ENCODE measurements at places on chromosomes 5 and 9.

DNA sequence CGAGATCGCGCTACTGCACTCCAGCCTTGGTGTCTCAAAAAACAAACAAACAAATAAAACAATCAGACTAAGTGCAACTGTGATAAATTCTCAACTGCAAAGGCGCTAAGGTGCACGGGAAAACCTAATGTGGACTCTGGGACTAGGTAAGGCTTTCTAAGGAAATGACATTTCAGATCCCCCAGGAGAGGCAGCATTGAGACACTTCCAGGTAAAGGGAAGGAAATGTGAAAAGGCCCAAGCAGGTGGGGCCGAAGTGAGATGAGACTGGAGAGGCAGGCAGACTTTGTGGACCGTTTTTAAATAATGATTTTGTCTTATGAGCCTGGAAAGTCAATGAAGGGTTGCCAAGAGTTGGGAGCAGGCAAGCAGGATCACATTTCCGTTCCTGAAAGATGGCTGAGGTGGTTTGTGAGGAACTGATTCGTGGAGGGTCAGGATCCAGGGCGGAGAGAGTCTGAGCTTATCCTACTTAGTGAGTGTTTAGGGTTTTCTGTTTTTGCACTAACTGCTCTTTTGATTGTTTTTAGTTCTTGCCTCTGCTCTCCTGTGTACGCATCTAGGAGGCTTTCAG lies 2.0 kb upstream of the APBA1 start:
- DNase-seq, result no peak

DNA sequence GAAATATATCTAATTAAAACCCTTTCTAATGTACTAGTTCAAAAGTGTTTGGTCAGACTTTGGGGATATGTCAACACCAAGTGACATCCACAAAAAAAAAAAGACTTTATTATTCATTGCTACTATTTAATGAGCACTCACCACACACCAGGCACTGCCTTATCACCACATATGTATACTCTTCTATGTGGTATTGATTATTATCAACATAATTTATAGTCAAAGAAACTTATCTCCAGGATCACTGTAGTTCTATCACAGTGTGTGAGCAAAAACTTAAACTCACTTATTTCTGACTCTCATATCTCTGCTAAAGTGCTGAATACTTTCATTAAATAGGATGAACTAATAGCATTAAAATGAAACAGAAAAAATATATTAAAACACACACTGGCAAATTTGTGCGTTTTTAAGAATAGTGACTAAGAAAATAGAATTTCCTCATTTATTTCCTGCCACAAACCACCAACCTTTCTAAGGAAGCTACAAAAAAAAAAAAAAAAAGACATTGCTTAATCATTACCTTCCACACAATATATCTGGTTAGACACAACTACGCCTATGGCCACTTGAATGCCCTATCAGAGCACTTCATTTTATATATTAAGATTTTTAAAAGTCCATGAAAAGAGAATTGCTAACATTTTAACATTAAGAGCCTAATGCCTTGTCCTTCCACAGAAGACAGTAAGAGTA lies 12.8 kb downstream of the SLCO4C1 start:
- no peak for DNase-seq

DNA sequence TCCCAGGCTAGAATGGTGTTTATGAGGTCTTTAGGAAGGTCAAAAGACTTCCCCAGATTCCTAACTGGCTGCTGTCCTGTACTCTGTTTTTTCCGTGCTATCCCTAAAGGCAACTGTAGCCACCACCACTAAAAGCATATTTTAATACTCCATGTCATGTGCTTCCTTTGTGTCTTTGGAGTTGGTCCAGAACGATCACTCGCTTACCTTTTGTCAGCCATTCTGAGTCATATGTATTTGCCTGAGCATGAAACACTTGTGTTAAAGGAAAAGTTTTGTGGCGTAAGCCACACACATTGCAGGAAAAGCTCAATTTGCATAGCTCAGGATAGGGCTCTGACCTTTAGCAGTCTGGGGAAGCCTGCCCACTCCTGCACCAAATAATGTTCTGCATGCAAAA lies 299.6 kb downstream of the NTRK2 start:
- DNase-seq, result no peak

GRCh38 chr5:67377631-67378030 lies 181.0 kb upstream of the CD180 start:
- no peak for DNase-seq

- DNase-seq, result no peak
Measured at GRCh38 chr9:35488566-35489312, 1.2 kb upstream of the RUSC2 start.

GRCh38 chr5:32390819-32391591 lies 53.5 kb downstream of the ZFR start:
- peak; percentile 47 for DNase-seq

DNA sequence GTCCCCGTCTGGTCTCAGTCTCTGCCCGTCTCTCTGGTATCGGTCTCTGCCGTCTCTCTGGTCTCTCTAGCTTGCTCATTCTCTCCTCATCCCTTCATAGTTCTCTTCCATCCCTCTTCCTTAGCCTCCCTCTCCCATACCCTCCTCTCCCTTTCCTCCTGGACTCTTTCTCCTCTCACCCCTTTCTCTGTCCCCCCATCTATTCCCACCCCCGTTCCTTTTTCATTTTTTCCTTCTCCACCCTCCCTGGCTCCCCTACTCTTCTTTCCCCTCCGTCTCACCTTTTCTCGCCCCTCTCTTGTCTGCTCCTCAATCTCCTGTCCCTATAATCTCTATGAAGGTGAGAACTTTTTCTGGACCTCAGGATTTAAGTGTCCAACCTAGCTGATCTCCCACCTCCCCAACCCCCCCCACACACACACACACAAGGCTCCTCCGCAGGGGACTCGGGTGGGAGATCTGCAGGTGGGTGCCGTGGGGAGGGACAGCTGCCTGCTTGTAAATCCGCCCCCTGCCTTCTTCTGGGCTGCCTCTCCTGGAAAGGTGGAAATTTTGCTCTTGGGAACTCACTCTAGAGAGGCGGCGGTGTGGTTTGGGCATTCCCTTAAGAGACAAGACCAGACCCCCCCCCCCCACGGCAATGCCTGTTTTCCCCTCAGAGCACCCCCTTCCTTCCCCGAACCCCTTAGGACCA lies 953 bp downstream of the UBE2QL1 start:
- no peak for DNase-seq

- no peak for DNase-seq
Measured at GRCh38 chr5:179905161-179905560, 2.5 kb downstream of the TBC1D9B start.

GRCh38 chr9:77648234-77649108 lies at the start of gene GNA14:
TSS of gene GNA14 (minus strand) at chr9:77648322. CDS start at chr9:77647793, 529 bp downstream.
- no peak for DNase-seq

- no peak for DNase-seq
Measured at GRCh38 chr5:148214665-148215185, 11.9 kb downstream of the SPINK6 start.

DNA sequence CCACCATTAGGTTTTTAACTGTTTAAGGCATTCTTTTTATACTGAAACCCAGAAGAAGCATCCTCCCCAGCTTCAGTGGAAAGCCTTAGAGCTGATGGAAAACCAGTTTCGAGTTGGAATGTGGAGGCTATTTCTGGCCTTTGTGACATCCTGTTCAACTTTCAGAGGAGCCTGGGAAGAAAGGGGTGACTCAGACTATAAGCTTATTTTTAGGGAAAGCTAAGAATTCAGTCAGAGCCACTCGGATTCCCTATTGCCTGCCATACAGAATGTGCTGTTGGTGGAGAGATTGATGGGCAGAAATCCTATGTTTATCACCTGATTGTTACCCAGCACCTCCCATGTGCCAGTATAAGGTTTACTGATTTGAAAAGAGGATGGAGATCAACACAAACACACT lies 19.8 kb downstream of the PALM2AKAP2 start:
- DNase-seq, result no peak

DNA sequence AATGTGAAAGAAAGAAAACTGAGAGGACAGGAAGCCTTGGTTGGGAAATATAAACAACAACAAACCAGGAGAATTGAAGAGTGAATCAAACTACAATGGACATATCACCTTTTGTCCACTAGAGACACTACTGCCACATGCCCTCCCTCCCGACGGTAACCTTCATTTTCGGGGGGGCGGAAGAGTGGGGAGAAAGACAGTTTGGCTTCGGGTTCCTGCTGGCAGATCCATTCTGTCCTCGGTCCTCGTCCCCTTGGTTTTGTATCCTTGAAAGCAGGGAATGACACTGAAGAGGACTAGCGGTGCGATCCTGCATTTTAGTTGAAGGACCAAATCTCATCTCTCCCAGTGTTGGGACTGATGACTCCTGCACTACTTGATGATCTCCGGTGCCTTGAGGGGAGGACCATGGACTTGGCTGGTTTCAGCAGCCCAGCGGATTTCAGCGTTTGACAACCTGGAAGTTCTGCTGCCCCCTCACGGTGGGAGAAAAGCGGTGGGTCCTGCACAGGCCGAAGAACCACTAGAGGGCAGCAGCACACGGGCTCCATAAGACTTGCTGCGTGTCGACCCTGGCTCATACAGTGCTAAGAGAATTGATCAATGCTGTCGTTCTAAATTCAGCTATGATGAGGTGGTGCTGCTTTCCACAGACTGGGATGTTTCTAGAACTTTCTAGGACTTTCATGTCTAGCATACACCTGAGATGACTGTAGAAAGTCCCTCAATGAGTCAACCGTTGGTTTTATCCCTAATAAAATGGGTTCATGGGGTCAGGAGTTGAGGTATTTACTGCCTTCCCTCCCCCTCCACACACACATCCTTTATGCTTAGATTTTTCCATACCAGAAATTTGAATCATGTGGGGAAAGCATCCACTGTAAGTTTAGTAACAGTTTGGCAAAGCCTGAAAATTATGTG lies 15.1 kb upstream of the ZNF131 start:
- peak; percentile 90 for DNase-seq

- DNase-seq, result no peak
Measured at GRCh38 chr9:127763918-127764384, 14.5 kb downstream of the SH2D3C start.

GRCh38 chr5:154071799-154072413 lies 33.1 kb downstream of the MFAP3 start:
- no peak for DNase-seq

- no peak for DNase-seq
Measured at GRCh38 chr9:124652203-124652602, 118.9 kb downstream of the NR6A1 start.

GRCh38 chr9:134046894-134047681 lies 20.7 kb downstream of the BRD3 start:
- no peak for DNase-seq

DNA sequence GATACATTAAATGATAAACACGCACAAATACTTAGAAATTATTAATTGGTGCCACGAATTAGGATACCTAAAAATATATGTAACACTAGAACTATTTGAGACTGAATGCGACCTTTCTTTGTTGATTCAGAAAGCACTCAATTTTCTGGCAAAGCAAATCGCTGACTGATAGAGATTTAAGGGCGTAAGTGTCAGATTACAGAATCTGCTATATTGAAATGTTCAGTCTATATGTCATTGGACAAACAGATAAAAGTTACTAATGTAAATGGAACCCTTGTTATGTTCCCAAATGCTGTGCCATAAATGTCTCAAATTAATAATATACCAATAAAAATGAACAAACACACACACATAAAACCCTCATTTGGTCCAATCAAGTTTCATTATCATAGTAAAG lies 137.9 kb downstream of the MPDZ start:
- DNase-seq, result no peak

DNA sequence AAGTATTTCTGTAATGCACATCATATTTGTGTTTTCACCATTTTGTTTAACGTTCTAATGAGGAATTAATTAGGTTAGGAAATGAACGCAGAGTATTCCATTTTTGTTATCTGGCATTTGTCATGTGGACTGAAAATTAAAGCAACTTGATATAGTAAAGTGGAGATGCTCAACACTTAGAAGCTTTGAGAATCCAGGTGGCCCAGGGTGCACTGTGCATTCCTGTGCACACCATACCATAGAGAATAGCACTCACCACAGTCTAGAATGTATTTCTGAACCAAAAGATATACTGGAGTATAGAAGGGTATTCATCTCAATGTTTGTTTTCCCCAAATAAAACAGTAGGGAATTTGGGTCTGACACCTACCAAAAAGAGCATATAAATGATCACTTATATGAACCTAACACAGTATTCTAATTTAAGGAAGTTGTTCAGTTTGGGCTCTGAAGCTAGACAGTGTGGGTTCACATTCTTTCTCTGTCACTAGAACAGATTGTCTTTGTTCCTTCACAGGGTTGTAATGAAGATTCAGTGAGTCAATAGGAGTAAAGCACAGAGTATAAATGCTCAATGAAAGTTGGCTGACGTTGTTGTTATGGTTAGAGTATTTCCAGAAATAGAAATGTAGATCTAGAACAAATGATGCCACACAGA lies 125.6 kb upstream of the DMRT1 start:
- no peak for DNase-seq

DNA sequence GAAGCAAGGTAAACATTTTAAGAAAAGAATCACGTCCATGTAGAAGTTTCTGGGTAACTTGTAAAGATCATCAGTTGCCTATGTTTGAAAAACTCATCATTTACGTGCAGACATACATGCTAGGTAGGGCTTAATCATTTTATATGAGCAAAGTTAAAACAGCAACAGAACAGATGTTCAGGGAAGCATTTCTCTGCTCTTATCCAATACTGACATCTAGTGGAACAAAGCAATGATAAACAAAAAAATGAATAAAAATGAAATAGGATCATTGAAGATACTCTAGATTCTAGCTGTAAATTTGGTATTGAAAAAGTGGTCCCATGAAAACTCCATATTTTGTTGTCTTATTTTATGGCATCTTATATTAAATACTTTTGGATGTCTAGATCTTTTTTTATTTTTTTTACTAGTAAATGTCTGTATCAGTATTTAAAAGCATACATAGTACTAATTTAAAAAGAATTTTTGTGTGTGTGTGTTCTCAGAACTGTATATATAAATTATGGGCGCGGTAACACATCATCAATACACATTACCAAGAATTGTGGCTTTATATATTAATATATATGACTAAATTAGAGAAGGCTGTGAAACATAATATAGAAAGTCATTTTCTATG lies 1050.2 kb downstream of the CDH12 start:
- DNase-seq, result peak; percentile 3

DNA sequence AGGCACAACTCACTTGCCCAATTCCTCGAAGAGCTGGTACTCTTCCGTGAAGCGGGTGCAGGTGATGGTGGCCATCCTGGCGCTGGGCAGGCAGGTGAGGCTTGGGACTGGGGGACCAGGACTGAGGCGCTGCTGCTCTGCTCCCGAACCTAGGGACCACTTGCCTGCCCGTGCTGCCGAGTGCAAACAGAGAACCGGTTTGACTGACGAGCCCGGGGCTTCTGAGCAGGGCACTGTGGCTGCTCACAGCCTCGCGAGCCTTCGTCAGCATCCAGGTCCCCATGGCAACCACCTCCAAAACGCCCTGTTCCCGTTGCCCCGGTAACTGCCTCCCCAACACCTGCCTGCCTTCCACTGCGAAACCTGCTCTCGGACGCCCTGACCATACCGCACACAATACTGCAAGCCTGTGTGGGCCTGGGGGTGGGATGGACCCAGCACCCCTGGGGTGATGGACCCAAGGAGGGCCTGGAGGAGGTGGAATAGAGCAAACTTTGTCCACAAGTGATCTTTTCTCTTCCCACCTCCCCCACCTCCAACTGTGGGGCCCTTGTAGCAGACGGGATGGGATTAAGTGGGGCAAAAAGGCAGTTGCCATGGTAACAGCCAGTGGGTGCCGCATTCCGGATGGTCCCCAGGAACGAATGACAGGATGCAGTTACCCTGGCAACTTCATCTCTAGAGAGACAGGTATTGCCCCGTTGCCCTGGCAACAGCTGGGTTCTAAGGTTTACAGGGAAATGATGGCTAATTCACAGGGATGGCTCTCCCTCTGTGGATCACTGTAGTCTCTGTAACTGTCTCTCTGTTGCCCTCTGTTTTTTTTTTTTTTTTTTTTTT lies at the start of gene CAMK2A:
TSS of gene CAMK2A (minus strand) at position 223 of the 840 bp plus-strand sequence. CDS start at position 75, 148 bp downstream.
- DNase-seq, result no peak

- DNase-seq, result no peak
Measured at GRCh38 chr5:58967597-58968281, 384.9 kb downstream of the RAB3C start.
